T1000 (cell line): ENCODE measurements at places on chromosomes 6 and 20.

DNA sequence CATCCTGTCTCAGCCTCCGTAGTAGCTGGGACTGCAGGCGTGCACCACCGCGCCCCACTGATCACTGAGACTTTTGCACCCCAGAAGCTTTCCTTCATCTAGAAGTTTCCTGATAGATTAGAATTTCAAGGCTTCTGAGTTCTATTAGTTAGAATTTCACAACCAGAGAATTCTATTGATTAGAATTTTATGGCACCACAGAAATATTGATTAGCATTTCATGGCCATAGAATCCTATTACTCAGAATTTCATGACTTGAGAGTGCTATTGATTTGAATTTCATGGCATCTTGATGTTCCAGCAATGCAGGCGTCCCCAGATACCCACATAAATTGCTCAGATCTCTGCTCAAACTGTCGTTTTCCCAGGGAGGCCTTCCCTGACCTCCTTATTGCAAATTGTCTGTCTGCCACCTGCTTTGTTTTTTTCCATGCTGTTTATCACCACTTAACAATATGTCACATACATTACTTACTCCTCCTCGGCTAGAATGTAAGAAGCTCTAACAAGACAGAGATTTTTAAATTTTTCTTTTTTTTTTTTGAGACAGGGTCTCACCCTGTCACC lies 16.9 kb upstream of the CBFA2T2 start:
- DNase-seq = no peak

- DNase-seq = no peak
Measured at GRCh38 chr6:14630016-14630415, 512.4 kb downstream of the CD83 start.

GRCh38 chr20:14726591-14726990 lies 389.2 kb upstream of the FLRT3 start:
- DNase-seq = no peak

GRCh38 chr6:30154709-30155519 lies 6.1 kb downstream of the TRIM10 start:
- DNase-seq = peak; percentile 82

GRCh38 chr6:1170794-1171193 lies 141.1 kb upstream of the FOXQ1 start:
- no peak for DNase-seq

- DNase-seq = peak; percentile 77
Measured at GRCh38 chr20:9838378-9839295, at the start of gene PAK5. Gene PAK5 (minus strand): TSS chr20:9839076. CDS start chr20:9644328, 194,748 bp downstream.

GRCh38 chr20:45893831-45894230 lies 2.7 kb downstream of the CTSA start:
- no peak for DNase-seq

DNA sequence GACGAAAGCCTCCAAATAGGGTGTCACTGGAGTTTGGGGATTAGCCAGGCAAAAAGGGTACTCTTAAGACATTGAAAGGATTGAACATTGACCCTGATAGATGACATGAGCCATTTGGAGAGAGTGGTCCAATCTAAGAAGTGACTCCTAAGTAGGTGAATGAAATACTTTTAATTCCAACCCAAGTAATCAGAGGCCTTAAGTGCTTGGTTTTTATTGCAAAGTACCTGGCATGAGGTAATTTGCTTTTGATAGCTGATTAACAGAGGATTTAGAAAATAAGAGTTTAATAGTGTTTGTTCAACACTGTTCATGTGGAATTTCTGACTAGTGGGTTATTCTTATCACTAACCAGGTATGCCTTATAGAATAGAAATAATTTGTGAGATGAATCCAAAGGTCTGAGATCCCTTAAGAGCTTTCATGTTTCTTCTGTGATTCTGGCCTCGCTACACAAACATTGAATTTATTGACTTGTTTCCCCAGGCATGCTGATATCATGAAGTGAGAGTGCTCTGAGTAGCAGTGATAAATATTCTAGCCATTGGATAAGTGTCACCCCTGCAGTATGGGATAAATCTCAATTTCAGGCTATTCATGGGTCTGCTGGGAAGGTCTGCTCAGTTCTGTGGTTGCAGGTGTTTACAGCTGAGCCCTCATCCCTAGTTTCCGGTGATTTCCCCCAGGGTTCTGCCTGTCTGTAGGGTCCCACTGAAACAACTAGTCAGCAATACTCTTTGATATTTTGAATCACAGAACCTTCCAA lies 6.5 kb downstream of the NCOA7 start:
- DNase-seq = no peak

DNA sequence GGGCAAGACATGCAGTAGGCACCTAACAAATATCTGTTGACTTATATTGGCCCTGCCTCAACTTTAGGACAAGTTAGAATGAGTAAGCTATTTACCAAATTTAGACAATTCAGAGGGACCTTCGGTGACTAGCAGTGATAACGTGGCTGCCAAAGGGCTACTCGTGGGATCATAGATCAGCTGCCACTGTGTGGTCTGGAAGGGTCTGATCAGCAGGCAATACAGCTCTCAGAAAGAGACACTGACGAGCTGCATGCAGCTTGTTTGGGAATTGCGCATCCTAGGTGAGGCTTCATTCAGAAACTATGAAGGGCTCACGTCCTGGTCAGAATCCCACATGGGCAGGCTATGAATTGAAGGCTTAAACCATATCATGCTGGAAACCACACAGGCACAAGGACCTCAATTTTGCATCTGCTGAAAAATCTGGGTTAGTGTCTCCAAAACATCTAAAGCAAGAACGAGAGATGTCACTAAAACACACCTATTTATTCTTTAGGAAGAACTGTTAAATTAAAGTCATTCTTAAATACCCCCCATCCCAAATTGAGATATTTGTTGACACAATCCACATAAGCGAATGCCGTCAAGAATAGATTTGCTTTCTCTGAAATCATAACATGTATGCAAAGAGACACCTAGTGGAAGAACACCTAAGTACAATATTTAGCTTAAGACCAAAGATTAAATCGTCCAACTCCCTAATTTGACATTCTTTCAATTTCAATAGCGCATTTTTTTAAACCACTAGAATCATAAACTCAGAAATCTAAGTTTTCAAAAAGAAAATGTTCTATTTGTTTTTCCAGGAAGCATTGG lies 79.6 kb downstream of the IPCEF1 start:
- DNase-seq = no peak

DNA sequence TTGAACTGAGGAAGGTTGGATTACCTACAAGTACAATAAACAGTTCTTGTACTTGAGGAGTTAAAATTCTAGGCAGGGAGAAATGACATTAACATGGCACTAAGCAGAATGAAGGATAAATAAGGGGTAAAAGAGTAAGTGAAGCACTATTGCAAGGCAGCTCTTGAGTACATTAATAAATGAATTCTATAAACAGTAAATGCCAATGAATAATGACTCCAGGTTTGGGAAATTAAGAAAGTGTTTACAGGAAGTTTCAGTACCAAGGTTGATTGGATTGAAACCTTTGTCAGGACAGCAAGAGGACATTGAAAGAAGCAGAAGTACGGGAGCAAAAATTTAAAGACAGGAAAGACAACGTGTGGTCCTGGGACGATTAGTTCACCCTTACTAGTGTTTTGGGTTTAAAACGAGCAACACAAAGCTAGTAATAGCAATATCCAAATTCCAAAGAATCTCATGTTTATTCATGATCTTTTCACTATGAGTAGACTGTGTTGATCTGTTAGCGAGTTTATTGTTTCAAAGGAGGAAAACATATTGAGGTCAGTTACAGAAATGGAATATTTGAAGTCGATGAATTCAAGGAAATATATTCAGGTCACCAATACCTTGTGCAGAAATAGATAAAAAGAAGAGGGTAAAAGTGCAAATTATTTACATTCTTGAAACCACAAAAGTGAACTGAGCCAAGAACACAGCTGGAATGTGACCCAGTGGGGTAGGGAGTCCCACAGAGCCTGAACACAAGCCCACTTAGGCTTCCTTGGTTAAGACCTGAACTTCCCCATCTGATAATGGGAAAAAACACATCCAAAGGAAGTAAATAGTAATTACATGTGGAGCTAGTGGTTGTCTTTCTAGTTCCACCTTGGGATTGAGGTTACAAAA lies 80.8 kb downstream of the MKKS start:
- DNase-seq = no peak
